ENCODE measurements at places on chromosomes 4 and X.
A peak's percentile ranks its signal among the peaks of the same experiment; 100 is the strongest.

GRCh38 chr4:123450393-123450792 lies 53.8 kb downstream of the SPRY1 start:
- no peak for DNase-seq

DNA sequence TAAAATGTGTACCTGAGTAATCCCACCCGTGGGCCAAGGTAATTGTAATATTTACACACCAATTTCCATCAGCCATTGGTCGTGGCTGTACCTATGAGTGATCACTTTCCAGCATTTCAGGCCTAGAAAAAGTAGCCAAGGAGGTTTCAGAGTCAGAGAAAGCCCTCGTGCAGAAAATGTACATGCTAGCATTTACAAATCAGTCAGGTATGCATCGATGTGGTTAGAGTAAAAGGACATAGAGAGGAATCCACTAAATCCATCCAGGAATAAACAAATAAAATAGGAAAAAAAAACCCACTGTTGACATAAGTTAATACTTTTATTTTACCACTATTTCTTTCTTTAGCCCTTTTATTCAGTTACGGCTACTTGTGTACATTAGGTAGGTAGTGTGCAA lies 256.8 kb downstream of the TRIML1 start:
- no peak for DNase-seq

- no peak for DNase-seq
These were observed 48.3 kb downstream of the REPS2 start for GRCh38 chrX:16994736-16995135.

GRCh38 chrX:42229533-42229932 lies 306.2 kb upstream of the CASK start:
- no peak for DNase-seq

- peak; percentile 68 for DNase-seq
These were observed 96.5 kb downstream of the ARHGAP10 start for GRCh38 chr4:147828331-147828905.

DNA sequence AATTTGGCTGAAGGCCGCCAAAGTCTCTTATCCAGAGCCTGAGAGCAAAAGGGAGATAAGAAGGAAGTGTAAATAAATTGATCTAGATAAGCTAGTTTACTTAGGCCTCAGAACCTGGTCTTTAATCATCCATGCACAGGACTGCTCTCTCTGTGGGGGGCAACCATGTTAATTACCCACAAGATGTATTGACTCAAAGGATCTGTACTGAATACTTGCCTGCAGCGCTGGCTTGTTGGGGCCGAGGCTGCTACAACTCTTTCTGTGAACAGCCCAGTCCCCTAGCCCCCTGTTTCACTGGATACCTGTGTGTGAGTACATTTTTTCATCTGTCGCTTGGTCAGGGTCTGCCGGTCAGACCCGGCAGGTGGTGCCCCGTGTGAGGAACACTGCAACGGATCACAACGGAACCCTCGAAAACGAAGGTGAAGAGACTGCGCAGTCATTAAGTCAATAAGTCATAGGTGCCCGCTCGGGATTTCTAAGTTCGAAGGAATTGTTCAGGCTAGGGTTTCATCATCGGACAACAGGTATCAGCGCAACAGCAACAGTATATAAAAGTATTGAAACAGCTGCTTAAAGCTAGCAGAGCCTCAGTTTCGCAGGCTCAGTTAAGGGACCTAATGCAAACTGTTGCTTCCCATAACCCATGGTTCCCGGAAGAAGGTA lies 8.3 kb downstream of the MAGEA11 start:
- DNase-seq, result no peak
